ENCODE measurements at places on chromosomes 2 and 18.

GRCh38 chr2:230140667-230141066, 71.9 kb upstream of the SLC16A14 start:
- no peak for DNase-seq

DNA sequence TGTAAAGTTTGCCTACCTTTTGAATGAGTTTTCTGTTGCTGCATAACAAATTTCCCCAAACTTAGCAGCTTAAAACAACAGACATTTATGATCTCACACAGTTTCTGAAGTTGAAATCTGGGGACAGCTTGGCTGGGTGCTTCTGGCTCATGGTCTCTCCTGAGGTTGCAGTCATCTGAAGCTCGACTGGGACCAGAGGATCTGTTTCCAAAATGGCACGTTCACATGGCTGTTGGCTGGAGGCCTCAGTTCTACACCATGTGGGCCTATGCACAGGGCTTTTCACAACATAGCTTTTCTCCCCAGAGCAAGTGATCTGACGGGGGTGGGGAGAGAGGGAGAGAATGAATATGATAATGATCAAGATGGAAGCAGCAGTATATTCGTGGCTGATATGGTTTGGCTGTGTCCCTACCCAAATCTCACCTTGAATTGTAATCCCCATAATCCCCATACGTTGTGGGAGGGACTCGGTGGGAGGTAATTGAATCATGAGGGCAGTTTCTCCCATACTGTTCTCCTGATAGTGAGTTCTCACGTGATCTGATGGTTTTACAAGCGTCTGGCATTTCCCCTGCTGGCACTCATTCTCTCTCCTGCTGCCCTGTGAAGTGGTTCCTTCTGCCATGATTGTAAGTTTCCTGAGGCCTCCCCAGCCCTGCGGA, 3.5 kb downstream of the RALB start:
- DNase-seq = no peak

- DNase-seq = no peak
Measured at GRCh38 chr2:238259061-238260020, 19.5 kb upstream of the HES6 start.

- no peak for DNase-seq
Measured at GRCh38 chr2:240139666-240140393, 628 bp downstream of the OTOS start.

- no peak for DNase-seq
Measured at GRCh38 chr2:240597419-240598181, 11.1 kb downstream of the CAPN10 start.

DNA sequence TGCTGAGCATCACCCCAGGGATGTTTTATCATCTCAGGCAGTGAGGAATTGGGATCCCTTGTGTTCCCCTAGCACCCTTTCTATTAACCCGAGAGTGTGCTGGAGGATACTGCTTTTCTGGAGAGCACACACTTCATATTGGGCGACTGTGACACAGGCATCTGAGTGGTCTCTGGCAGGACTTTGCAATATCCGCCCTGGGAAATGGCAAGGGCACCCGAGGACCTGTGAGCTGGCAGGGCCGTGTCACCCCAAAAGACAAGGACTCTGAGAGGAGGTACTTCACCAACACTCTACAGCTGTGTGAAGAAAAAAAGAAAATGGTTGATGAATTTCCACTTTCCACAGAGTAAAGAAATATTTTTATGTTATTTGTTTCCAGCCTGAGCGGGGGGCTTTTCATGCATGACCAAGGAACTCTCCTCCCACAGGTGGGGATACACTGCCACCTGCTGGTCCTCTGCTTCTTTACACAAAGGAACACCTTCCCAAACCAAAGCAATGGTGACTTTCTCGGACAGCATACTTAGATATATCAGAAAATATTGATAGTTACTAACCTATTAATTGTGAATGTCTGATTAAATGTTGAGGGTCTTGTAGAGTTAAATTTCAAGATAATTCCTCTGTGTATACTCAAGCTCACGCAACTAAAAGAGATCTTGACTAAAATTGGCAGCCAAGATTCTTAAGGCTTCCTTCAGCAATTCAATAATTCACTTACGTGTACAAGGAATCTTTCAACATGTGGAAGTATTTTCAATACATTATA, 45.9 kb upstream of the REG3G start:
- DNase-seq = no peak

- no peak for DNase-seq
Measured at GRCh38 chr2:241949736-241950412, 80.3 kb downstream of the RTP5 start.

DNA sequence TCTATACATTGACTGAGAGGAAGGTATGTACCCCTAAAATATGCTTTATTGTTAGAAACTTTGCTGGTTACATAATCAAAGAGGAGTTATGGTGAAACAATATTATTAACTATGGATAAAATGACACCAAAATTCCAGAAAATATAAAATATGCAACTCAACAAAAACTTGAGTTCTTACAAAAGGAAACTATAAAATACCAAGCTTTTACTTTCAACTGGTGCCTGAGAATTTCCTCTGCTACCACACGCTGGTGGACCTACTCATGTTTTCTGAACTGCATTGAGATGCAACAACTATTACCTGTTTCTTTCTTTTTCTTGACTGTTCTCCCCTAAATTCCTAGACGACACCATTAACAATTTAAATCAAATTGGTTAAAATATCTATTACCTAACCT, 8.2 kb upstream of the NFE2L2 start:
- DNase-seq = no peak

DNA sequence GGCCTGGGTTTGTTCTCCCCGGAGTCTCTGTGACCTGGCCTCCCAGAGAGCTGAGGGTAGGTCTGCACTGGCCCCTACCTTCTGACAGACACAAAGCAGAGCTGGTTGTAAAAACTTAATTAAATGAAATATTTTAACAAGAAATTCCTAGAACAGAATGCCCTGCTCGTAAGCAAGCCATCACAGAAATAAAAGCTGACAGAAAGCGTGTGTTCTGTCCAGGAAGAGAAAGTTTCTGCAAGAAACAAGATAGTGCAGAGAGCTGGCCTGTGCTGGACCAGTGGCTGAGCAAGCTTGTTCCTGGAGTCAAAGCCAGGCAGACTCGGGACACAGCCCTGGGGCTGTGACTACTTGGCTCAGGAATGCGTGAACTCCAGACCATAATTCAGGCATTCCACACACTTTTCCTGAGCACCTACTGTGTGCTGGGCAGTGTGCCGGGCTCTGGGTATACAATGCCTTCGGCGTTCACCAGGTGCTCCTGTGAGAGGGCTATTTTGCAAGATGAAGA, 51.6 kb downstream of the APOB start:
- no peak for DNase-seq

- no peak for DNase-seq
Measured at GRCh38 chr2:207683879-207684627, 27.4 kb upstream of the CCNYL1 start.

GRCh38 chr18:48455555-48456478, 46.6 kb upstream of the ZBTB7C start:
- DNase-seq = peak; percentile 39
